ENCODE measurements at places on chromosomes 6 and 20.

DNA sequence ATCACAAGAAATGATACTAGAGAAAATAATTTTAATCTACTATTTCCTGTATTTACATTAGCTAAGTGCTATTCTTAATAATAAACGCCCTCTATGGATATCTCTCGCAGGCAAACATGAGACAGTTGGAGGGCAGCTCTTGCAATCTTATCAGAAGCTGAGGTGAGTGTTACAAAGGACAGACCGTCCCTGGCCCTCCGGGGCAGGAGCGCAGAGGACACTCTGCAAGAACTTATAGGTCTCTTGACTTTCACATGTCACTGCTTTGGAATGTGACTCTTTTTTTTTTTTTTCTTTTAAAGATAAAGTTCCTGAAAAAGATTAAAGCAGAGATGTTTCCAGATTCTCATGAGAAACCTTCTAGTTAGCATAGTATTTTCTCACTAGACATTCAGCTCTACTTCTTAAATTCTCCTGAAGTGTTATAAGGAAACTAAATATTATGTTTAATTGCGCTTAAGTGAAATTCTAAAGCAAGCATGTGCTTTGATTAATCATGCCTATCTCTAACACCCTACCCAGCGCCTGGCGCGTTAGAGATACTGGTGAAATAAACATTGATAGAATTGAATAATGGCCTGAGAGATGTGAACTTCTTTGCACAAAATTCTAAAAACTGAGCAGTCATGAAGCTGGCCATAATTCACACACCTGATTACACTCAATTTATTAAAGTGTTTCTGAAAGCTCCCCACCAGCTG lies 57.4 kb downstream of the SYTL3 start:
- DNase-seq: no peak

DNA sequence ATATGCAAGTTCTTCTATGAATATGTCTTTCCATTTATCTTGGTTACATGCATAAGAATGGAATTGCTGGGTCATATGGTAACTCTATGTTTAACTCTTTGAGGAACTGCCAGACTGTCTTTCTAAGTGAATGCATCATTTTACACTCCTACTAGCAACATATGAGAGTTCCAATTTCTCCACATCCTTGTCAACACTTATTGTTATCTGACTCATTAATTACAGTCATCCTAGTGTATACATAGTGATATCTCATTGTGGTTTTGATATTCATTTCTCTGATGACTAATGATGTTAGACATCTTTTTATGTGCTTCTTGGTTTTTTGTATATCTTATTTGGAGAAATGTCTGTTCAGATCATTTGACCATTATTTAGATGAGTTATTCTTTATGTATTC lies 96.7 kb upstream of the LAMP5 start:
- no peak for DNase-seq

GRCh38 chr20:48763216-48763914 lies 64.4 kb downstream of the PREX1 start:
- DNase-seq: no peak

DNA sequence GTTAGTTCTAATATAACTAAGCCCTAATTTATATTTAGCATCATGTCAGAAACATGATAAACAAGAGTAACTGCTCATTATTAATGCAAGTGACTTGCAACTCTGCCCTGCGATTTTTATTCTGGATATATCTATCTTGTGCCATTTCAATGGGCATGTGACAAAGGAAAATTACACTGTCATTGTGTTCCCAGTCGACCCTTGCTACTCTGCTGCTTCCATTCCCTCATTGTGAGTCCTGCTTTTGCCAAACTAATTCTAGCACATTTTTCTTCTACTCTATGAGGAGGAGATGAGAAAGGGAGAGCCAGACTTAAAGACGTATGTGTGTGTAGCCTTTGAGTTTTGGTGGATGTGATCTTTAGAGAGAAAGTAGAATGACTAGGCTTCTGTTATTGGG lies 275.9 kb downstream of the ARHGAP18 start:
- no peak for DNase-seq

DNA sequence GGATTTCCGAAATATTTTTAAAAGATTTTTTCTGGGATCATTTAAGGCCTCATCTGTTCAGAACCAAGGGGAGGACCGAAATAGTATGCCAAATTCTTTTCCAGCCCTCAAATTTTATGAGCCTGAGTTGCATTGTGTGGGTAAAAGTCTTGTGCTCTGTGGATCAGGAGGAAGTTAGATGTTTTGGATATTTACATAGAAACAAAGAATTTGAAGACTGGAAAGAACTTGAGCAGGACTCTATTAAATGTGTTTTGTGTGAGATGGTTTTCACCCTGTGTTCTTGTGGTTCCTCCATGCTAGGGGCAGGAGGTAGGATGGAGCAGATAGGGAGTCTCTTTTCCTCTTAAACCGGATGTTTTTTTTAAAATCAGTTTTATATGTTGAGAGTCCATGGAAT lies 329.1 kb downstream of the LAMA2 start:
- no peak for DNase-seq

DNA sequence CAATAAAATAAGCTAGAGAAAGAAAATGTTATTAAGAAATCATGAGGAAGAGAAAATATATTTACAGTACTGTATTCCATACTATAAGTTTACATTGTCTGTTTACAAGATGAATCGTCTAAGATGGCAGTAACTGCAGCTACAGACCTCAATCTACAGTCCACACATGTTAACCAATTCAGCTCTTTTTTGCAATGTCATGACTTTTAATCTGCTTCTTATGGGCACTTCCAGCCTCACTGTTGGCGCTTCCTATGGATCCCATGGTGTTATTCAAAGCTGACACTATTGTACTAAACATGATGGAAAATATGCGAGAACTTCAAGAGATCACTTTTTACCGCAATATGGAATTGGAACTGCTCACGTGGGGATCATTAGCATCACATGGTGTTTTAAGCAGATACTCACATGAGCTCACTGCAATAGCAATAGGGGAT lies 451.5 kb upstream of the CITED2 start:
- no peak for DNase-seq

GRCh38 chr20:58223358-58223941 lies 5.0 kb downstream of the ANKRD60 start:
- DNase-seq: no peak

DNA sequence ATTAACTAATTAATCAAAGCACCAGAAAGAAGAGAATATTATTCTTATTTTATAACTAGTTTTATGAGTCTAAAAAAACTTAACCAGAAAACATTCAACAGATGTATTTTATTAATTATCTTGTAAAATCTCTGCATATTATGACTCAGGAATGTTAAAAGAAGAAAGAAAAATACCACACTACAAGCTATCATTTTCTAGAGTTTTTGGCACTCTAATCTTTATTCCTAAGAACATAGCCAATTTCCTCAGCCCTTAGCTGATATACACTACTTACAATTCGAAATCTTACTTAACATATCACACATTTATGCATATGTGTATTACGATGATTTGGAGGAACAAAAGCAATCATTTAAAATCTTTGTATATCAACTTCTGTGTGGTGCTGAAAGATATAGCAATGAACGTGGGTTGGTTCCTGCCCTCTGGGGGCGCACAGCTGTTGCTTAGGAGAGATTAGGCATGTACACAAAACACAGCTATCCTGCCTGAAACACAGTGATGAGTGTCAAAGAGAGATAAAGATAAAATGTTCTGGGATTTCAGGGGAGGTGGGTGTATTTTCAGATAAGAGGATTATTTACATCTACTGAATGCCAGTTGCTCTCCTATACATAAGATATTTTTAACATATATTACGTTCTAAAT lies 404.5 kb downstream of the SYNE1 start:
- no peak for DNase-seq

- DNase-seq: no peak
These were observed 155.9 kb downstream of the QRSL1 start for GRCh38 chr6:106785298-106785697.

DNA sequence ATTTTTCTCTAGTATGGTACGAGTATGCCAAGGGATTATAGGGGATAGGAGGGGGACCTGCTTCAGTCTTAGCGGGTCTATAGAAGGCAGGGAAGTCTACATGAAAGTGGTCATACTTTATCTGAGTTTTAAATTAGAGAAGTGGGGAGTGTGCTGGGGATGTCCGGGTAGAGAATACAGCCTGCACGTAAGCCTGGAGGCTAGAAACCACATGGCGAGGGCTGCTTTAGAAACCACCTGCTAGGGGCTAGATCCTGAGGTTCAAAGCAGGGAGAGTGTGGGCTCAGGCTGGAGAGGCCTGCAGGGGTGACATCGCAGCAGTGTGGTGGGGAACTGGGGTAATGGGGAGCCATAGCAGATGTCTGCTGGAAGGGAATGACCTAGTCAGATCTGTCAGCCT lies 85.2 kb downstream of the VEGFA start:
- no peak for DNase-seq
